ENCODE measurements at places on chromosomes 4 and X.

DNA sequence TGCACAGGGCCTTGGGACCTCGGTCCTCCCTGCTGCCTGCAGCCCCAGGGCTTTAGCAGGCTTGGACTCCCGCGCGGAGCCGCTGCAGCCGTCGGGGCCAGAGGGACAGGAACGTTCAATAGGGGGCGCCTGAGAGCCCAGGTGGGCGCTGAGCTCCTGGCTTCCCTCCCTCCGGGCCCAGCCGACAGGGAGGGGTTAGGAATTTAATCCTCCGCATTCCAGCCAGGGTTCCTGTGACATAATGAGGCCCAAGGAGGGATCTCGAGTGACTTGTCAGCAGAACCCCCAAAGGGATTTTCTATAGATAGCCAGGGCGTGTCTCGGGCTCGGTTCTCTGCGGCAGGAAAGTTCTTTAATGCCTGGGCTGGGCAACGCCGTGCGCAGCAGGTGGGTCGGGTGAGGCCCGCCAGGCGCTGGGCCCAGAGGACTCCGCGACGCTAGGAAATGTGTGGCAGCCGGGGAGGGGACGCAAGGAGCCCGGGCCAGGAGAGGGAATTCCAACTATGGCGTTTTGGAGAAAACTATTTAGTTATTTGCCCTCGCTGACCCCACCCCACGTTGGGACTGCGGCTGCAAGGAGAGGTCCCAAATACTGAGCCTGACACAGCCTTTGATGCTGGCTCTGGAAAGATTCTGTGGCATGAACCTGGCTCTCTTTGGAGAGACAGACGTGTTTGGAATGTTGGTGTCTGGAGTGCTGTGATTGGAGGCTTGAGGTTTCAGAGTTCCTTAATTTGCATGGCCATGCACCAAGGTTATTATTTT is 285.2 kb upstream of the GATB start:
- peak; percentile 5 for DNase-seq

DNA sequence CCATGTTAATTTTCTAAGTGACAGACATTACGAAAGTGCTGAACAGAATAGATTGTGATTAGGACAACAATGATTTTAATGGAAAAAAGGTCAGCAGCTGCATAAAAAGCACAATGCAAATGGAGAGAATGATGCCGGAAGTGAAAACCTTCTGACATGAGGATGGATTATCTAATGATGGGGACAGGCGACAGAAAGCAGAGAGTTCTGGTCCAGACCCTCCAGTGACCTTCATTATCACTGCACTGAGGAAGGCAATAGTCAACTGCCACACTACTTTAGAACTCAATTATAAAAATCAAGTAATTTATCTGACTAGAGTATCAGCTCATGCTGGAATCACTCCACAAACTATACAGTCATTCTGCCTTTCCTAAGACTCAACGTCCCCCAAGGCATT is 746.1 kb upstream of the EPHA5 start:
- DNase-seq = no peak

DNA sequence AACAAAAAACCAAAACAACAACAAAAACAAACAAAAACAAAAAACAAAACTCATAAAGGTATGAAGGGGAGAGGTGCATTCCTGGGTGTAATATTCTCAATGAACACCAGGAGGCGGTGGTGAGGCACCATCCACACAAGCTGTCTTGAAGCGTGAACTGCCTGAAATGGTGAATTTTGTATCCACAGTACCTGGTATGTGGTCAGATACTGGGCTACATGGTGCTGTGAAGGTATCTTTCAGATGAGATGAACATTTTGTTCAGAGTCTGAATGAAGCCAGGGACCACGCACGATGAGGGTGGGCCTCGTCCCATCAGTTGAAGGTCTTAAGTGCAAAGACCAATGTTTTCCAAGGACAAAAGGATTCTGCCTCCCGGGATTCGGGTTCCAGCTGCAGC is 58.5 kb downstream of the ASMT start:
- no peak for DNase-seq

- DNase-seq = no peak
These were observed 36.8 kb downstream of the AFAP1 start for GRCh38 chr4:7902826-7903225.

DNA sequence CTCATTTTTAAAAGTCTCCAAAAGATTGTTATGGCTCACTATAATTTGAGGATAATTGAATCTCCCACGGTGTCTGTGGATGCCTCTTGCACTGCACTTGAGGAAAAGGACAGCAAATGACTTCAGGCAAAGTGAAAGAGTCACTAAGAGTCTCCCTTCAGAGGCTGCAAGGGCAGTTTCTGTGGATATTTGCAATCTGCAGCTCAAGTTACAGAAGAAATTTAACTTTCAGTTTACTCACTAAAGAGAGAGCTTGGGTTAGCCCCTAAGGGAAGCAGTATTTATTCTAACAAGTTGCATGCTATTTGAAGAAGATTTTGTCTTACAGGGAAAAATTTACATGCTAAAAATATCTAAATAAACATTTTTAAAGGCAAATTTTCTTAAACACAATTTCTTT is 912.0 kb upstream of the TENM3 start:
- no peak for DNase-seq

DNA sequence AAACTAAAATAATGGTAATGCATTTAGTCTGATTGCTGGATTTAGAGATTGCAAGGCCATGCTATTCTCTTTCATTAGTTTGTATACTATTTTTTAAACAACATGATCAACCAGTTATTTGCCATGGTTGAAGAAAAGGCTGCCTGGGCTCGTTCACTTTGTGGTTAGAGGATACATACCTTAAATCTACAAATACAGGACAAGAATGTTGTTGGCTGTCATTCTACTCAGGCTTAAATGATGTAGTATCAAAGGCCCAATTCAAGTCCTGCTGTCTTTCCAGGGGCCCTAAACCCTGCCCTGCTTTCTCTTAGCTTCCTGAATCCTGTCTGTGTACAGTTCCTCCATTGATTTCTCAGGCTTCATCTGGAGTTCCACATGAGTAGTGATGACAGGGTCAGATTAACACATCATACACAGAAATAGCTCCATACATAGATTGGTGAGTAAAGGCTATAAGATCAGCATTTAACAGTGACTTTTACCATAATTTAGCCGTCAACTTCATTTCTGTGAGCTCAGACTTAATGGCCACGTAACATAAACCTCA is 114.9 kb upstream of the GPRIN3 start:
- no peak for DNase-seq

DNA sequence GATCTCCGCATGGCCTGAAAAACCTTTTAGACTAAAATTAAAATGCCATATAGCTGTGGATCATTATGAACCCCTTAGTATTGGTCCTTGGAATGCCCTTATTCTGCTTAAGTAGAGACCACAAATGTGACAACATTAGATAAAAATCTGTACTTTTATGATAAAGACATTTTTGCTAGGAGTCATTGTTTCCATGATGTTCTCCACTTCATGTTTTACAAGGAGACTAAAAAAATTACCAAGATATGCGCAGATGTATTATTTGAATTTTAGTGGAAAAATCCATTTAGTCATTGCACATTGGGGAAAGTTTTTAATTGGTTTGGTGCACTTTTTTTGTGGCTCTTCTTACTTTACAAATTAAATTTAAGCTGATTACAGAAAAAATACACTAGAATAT is 85.1 kb upstream of the HPRT1 start:
- no peak for DNase-seq

DNA sequence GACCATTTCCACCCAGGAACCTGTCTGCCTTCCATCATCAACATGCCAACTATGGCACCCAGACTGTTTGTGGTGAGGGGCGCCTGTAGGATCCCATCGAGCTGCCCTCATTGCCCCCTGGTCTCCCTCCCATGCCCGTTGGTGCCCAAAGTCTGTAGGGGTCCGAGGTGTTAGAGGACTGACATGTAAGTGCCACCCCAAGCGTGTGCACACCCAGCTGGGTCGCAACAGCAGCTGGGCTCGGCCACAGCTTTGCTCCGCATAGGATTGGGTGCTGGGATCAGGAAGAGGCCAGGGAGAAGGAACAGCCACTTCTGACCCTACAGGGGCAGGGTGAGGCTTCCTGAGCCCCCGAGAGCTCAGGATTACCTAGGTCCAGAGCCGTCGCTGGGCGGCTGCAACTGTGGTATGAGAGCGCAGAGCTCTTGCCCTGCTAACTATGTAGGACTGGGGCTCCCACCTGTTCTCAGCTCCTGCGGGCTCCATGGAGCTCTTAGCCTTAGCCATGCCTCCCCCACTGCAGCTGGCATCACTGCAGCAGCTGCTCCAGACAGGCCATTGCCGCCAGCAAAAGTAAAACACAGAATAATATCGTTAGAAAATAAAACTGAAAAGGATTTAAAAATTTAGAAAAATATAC is 1160.3 kb downstream of the FSTL5 start:
- DNase-seq = no peak

Data from stimulated activated CD4-positive, alpha-beta T cell treated with anti-CD3 and anti-CD28 coated beads, Interleukin-1b, Interleukin-23, amount 100 ng/mL, for 1 hour (primary cell).